D721Med (cell line): ENCODE measurements at places on chromosomes 4 and X.

GRCh38 chrX:11929476-11929875 is 171.4 kb downstream of the MSL3 start:
- DNase-seq: no peak

GRCh38 chr4:30948653-30949052 is 228.5 kb downstream of the PCDH7 start:
- DNase-seq: no peak

DNA sequence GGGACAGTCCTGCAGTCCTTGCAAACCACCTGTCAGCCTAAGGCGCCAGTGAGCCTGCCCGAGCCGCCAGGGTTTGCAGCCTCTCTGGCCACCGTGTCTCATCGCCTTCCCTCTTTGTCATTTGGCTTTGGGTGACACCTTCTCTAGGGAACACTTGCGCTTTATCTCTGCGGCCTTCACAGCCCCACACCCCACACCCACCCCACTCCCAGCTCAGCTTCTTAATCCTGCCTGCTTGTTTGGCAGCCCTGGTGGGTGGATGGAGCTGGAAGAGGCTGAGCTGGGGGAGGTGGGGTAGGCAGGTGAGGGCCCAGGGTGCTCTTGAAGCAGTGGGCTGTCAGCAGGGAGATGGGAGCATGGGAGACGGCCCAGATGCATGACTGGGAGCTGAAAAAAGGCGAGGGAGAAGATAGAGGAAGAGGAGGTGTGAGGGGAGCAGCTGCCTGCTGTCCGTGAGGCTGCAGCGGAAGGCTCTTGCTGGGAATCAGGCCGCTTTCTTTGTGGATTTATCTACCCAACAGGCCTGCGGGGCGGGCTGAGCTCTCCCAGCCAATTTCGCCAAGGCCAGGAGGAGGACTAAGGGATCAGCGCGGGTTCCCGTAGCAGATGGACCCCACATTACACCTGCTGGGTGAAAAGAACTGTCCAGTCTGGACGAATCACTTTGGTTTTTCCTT is 97.5 kb upstream of the STOX2 start:
- no peak for DNase-seq

DNA sequence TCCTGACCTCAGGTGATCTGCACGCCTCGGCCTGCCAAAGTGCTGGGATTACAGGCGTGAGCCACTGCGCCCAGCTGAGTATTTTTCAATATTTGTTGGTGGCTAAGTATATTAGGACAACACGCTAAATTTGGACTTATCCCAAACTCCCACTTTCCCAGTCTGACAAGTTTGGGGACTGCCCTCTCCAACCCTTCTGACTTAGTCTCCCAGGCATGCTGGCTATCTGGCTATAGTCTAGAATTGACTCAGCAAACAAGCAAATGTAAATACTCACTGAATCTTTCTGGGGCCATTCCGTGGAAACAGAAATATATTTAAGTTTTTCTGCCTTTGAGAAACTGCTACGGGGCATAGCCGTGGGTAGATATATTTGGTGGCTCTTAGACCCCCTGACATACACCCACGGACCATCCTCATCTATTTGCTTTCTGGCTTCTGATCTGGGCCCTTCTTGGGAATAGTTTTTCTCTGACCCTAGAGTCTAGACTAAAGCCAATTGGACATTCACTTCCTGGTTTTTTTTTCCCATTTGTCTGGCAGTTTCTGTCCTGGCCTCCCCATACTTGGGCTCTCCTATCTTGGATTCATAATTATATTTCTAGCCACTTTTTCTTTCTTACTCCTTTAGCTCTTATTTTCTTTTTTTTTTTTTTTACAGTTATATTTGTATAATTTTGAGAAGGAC is 11.3 kb upstream of the DOCK11 start:
- DNase-seq: no peak

DNA sequence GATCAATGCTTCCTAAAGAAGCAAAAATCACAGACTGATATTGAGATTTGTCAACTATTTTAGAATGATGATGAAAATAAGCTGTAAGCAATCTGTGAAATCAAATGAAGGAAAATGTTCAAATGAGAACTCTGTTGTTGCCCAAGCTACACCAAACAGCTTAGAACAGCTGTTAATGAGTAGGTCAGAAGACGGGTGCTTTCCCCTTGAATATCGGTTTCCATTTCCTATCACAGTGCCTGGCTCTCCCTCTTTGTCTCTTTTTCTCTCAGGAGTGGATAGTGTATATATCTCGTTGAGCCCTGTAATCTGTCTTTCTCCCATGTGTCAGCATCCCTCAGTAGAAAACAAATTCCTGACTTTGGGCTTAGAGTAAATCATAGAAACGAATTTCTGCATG is 1592.9 kb upstream of the TENM3 start:
- no peak for DNase-seq

DNA sequence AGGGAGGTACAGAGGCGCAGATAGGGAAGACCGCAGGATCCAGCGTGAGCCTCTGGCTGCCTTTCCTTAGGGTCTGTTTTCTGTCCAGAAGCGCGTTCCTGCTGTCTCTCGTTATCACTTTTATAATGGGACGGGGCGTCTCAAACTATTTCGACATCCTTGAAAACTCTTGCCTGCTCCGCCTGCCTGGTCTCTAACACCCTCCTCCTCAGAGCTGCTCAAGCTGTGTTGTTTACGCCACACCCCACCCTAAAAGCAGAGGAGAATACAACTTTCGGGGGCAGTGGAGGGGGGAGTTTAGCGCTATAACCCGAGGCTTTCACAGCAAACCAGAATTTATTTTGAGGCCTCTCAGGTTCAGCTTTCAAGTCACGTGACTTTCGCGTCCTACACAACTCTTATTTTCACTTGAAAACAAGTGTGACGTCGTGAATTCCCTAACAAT is 646 bp upstream of the FAM3A start:
- no peak for DNase-seq

DNA sequence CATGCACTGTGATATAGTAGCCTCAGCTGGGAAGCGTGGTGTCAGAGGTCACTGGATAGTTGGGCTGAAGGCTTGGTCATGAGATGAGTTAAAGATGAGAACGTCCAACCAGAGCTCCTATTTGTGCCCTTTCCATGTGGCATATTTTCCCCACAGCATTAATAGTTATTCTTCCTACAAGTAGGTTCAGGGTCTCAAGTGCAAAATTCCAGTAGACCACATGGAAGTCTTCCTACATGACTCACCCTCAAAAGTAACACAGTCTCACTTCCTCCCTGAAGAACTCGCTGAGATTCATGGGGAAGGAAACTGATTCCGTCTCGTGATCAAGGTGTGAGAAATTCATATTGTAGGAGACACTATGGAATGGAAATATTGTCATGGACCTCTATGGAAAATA is 1212.5 kb upstream of the PRKX start:
- DNase-seq: no peak

DNA sequence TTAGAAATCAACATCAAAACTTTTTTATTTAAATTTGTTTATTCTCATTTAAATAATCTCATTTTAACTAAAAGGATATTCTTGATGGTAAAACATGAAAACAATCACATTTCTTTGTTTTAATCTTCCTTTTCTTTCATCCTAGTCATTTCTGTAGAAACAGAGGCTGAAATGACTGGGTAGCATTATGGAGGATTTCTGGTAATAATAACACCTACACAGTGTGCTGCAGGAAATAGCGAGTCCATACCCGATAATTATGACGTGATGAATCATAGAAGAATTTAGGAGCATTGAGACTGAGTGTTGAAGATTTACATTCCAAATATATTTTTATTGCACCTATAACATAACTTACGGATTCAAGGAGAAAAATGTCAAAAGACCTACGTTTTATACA is 31.4 kb upstream of the BBS12 start:
- DNase-seq: no peak

GRCh38 chr4:74237425-74237966 is 70.8 kb upstream of the EPGN start:
- no peak for DNase-seq
